Heart right ventricle (tissue), 16 donors: ENCODE measurements at places on chromosomes 5 and 9. TPM values are rescaled to one million over a fixed set of nuclear protein-coding genes. Genes with fewer than 3 reads are reported as not detected.

Gene MINAR2
- 0.01 TPM for polyA plus RNA-seq

DNA sequence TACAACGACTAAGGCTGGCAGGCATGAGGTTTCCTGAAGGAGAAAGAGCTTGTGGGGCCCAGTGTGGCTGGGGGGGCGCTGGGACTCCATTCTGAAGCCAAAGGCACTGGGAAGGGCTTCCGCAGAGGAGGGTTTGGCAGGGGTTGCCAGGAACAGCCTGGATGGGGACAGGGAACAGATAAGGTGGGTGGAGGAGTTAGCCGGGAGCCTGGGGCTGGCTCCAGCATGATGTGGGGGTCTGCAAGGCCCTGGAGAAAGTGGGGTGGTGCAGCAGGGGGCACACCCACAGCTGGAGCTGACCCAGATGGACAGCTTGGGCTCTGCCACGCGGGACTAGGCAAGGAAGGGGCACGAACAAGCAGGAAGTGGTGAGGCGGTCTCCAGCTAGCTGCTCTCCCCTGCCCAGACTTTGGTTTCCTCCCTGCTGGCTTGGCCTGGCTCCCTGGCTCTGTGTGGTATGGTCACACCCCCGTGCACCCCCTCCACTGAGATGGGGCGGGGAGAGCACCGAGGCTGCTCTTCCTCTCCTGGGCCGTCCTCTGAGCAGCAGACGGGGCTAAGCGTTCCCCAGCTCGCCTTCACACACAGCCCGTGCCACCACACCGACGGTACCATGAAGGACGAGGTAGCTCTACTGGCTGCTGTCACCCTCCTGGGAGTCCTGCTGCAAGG is at the start of gene LTC4S:
LTC4S (plus strand) TSS at position 519 of the 672 bp plus-strand sequence; CDS start at position 614, 95 bp downstream.
- peak; percentile 86 for DNase-seq

DNA sequence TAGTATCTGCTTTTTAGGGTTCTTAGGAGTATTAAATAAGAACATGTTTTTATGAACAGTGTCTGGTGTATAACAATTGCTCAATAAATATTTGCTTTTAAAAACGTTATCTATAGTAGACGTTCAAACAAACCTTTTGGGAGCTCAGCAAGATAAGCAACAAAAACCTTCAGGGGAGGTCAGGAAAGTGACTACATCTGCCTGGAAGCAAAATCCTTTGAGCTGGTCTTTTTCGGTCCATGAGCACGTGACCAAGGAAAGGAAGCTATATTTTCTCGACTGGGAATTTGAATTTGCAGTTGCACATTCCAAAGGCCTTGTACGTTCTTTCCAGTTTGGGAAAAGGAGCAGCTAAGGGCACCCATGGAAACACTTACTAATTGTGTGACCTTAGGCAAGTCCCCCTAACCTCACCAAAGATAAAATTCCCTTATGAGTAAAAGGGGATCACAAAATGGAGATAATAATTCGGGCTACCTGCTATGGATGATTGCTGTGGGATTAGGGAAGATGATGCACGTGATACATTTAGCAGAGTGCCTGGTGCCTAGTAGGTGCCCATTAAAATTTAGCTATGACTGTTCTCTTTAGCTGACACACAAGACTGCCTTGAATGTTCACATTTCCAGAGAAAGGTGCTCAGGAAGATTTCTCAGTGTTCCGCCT is 45.4 kb downstream of the PTTG1 start:
- no peak for DNase-seq

- DNase-seq: no peak
Observed at GRCh38 chr5:1036504-1037122, 28.0 kb downstream of the NKD2 start.

- DNase-seq: no peak
Observed at GRCh38 chr5:1014781-1015221, 6.2 kb downstream of the NKD2 start.

Gene CDH9
- polyA plus RNA-seq: not detected

- DNase-seq: no peak
Observed at GRCh38 chr5:66565878-66566277, 30.3 kb upstream of the MAST4 start.

Gene CYLC2
- not detected for polyA plus RNA-seq

DNA sequence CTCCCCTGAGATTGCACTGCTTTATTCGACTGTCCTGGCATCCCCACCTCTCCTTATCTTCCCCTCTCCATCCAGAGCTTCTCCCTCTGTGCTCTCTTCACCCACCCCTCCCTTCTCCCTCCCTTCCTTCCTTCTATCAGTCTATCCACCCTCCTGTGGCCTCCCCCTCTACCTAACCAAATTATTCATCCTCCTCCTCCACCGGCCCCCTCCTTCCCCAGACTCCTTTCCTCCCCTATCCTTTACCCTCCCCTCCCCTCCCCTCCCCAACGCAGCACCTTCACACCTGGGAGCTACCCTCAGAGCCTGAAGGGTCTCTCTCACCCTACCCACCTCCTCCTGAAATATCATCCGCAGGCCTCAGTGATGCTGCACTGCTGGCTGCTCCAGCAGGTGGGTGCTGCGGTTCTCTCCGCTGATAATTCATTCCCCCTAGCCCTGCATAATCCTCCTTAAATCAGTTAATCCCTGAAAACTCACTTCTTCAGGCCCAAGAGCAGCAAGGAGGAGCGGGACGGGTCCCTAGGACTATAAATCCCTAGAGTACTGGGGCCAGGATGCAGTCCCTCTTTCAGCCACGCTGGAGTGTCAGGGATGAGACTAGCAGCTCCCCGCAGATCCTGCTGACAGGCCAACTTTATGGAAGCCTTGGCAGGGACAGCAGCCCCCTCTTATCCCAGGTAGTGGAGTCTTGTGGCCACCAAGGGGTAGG is 97.8 kb downstream of the PCDH1 start:
- DNase-seq: no peak

DNA sequence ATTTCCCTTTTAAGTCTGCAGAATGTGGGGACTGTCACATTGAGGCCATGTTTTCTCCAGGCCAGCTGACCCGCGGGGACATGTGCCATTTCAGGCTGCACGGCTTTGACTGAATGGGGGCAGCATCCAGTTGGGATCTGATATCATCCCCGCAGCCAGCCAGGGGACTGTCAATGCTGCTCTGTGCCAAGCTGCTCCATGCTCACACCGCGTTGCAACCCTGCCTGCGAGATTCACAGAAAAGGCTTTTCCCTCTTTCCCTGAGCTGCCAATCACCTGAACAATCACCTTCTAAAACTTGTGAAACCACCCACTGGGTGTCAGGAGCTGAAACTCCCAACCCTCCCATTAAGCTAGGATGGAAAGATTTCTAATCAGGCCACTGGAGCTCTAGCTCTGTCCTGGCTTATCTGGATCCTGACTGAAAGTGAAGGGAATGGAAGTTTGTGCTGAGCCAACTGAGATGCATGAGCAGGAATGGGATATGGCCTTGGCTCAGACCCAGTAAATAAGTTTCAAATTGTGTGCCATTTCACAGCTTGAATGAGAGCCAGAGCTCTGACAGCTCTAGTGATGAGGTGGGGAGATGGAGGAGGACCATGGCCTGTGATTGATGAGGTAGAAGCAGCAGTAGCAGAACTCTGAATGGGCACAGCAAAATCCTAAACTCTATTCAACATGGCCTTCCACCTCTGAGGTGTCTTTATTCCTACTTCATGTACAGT is 34.5 kb upstream of the ZNF366 start:
- no peak for DNase-seq

- DNase-seq: peak; percentile 21
Observed at GRCh38 chr9:112751056-112751795, 666 bp downstream of the SNX30 start.

GRCh38 chr9:1071730-1072129 is 21.6 kb downstream of the DMRT2 start:
- DNase-seq: no peak

- DNase-seq: no peak
Observed at GRCh38 chr5:93591323-93591945, 8.4 kb downstream of the NR2F1 start.

DNA sequence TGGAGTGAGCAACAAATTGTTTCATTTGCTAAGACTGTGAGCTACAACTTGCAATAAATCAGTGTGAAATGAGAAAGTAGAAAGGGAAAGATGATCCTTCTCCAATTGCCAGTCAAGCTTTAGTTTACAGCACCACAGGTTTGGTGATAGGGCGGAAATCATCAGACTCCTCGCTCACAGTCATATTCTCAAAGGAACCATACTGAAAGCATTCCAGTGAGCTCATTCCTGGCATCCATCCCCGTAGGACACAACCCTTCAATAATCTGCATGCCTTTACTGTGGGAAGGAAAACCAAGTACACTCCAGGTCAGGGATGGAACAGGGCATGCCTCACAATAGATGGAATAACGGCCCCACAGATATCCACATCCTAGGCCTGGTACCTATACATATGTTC is 80.7 kb downstream of the FSTL4 start:
- DNase-seq: peak; percentile 25

DNA sequence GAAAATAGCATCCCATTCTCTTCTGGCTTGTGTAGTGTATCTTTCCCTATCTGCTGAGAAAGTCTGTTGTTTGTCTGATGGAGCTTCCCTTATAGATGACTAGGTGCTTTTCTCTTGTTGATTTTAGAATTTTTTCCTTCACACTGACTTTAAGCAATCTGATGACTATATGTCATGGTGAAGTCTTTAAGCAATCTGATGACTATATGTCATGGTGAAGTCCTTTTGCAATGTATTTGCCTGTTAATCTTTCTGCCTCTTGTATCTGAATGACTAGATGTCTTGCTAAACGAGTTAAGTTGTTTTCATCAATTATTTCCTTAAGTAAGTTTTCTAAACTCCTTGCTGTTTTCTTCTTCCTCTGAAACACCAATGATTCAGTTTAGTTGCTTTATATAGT is 80.5 kb downstream of the RNF130 start:
- DNase-seq: no peak

DNA sequence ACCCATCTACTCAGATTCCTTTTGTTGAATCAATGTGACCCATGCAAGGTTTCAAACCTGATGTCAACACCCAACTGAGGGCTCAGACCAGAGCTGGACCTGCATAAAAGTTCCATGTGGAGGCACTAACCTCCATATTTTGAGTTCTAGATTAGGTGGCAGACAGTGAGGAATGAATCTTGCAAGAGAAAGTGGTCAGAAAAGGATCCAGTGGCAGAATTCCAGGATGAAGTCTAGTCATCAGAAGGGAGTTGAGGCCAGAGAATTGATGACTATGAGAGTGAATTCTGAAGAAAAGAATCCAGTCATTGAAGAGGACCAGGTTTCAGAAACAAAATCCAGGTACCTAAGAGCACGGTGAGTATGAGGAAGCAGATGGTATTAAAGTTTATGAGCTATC is 205.1 kb upstream of the RGMB start:
- DNase-seq: no peak

Gene ANKRD20A1
- polyA plus RNA-seq: 5.6 TPM

Gene IL5
- polyA plus RNA-seq: not detected

GRCh38 chr9:134743853-134744252 is 102.2 kb downstream of the COL5A1 start:
- no peak for DNase-seq

Gene GABBR2
- polyA plus RNA-seq: under 0.01 TPM

- no peak for DNase-seq
Observed at GRCh38 chr9:68523367-68523936, 17.2 kb downstream of the TMEM252 start.

Gene PCDHGA5
- polyA plus RNA-seq: 0.59 TPM
